ENCODE measurements at places on chromosomes 1 and 21.

DNA sequence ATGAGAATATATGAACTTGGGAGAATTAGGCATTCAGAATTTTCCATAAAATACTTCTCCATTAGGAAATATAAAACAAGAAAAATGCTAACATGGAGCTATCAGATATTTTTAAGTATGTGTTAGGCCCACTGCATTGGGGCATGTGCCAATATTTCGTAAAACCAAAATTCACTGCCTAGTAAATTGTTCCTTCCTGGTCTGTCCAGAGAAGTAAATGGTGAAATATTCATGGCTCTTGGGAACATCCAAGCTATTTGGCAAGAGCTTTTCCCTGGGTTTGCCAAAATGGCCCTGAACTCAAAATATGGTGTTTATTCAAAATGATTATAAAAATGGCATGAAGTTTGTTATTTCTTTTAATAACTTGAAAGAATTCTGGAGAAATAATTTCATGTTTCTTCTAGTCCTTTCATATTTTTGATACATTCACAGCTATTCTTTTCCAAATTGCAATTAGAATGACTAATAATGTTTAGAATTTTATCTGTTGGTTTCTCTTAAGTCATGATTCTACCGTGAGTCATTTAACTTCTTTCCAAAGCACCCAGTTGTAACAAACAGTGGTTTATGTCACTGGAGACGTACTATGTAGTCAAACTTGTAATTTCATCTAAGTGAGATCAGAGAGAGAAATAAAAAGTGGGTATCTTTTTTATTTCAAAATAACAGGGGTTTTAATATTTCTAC lies 25.7 kb upstream of the SLC19A2 start:
- no peak for DNase-seq

DNA sequence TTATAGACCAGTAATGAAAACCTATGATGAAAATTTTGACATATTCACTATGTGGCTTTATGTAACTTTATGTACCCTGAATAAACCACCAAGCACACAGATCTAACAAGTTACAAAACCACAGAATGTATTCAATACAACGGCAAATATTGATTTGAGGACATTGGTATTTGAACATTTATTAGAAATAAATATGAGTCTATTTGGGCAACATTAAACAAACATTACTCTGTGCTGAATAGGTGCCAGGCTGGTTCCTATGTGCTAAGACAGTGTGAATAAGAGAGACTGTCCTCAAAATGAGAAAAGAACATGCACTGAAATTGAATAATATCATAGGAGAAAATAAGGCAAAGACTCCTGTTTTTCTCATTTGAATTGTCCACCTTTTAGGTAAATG lies 1341.2 kb downstream of the PLA2G4A start:
- no peak for DNase-seq

- no peak for DNase-seq
Observed at GRCh38 chr1:54016343-54017282, 1.4 kb downstream of the LDLRAD1 start.

GRCh38 chr1:46166521-46167462 lies 8.1 kb upstream of the TSPAN1 start:
- no peak for DNase-seq

GRCh38 chr1:4367230-4367777 lies 287.1 kb upstream of the AJAP1 start:
- no peak for DNase-seq

DNA sequence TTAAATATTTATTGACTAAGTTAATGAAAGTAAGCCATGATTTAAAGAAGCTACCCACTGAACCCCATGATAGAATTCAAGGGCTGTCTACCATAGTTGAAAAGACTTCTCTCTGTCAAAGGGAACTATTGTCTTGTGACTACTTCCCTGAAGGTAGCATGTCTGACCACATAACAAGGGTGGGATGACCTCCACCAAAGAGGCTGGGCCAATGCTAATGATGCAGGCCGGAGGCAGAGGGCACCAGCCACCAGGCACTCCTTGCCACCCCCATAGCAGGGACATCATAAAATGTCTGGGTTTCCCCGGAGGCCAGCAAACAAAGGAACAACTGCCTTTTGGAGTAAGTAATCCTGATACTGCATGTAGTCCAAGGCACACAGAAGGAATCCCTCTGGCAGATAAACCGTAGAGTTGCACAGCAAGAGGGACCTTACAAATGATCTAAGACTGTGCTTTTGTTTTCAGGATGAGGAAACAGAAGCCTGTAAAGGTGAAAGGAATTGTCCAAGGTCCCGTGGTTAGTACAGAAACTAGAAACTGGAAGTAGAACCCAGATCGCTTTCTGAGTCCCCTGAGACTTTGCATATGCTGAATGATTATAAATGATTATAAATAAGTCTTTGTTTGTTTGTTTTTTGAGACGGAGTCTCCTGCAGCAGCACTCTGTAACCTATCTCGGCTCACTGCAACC lies 33.5 kb upstream of the ITPKB start:
- DNase-seq, result no peak

- DNase-seq, result no peak
Observed at GRCh38 chr21:43297391-43297981, 128.7 kb downstream of the CRYAA start.

DNA sequence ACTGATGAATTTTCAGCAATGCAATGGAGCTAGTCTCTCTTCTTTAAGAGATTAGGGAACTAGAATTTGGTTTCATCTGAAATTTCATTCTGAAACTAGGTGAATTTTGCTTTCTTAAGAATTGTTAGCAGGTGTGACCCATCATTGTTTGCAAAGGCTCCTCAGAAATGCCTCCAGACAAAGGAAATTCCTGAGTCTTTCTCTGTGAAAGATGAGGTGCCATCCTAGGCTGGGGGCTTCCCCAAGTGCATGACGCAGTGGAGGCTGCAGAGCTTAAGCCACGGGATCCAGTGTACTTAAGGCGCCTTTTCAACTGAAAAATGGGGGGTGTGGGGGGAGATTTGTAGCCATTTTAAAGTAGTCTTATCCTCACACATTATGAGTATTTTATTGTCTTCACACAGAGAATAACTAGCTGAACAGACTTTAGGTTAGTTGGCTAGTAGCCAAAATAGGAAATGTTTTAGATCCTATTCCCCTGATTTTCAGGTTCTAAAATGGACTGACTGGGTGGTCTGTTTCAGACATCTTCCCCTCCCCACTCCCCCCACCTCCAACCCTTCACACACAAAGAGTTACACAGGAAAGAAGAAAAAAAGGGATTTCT lies 202.0 kb downstream of the NFIA start:
- DNase-seq, result no peak

GRCh38 chr1:86423873-86424272 lies at the start of gene CLCA2:
Gene CLCA2 (plus strand): TSS chr1:86424171. CDS start chr1:86424248, 77 bp downstream.
- DNase-seq, result no peak

DNA sequence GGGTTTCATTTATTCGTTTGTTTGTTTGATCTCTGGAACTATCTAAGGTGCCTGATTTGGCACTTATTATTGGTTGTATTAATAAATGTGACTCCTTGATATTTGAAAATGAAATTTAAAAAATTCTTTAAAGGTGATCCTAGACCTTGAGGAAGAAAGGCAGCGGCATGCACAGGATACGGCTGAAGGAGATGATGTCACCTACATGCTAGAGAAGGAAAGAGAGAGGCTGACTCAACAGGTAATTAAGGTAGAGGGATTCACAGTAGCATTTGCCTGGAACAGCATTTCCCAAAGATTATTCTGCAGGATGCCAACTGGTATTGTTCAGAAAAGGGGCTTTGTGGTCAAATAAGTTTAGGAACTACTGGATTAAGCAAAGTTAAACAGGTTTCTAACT lies 54.4 kb upstream of the WNT2B start:
- no peak for DNase-seq

GRCh38 chr1:46611691-46612221 lies 4.9 kb downstream of the MOB3C start:
- no peak for DNase-seq

- DNase-seq, result no peak
Observed at GRCh38 chr1:91831132-91831930, 54.6 kb downstream of the TGFBR3 start.

- no peak for DNase-seq
Observed at GRCh38 chr21:46250146-46250725, 21.7 kb upstream of the LSS start.

DNA sequence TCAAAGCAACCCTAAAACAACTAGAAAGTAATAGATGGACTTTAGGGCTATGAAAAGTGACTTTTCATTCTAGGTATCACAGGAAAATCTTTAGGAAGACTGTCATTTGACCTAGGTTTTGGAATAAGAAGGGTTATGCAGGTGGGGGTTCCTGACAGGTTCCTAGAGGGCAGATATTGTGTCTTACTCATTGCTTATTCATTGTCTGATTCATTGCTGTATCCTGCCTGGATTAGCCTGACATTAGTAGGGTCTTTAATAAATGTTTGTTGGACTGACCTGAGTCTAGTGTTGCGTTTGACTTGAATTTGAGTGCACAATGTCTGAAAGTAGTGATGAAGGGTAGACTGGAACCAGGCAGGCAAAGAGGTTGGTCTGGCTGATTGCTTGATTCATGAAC lies 6.0 kb downstream of the FNBP1L start:
- no peak for DNase-seq

DNA sequence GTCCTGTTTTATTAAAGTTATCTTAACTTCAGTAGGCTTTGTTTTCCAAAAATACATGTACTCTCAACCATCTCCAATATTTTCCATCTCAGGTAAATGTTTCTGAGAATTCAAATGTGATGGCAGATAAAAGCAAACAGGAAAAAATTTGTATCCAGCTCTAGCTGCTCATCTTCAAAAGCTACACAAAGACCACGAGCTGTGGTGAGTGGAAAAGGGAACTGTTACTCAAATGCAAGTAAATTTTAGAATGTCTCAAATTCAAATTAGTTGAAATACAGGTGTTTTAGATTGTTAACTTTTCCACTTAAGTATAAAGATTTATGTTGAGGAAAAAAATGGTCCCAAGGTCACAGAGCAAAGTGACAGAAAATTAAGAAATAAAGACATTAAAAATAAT lies 216.0 kb downstream of the SLC45A1 start:
- DNase-seq, result no peak

DNA sequence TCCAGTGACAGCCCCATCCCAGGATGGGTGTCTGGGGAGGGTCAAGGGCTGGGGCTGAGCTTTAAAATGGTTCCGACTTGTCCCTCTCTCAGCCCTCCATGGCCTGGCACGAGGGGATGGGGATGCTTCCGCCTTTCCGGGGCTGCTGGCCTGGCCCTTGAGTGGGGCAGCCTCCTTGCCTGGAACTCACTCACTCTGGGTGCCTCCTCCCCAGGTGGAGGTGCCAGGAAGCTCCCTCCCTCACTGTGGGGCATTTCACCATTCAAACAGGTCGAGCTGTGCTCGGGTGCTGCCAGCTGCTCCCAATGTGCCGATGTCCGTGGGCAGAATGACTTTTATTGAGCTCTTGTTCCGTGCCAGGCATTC lies 24.2 kb downstream of the PCSK9 start:
- no peak for DNase-seq

GRCh38 chr1:98468111-98468717 lies 193.3 kb upstream of the SNX7 start:
- DNase-seq, result peak; percentile 34

GRCh38 chr1:48947761-48948537 lies 171.3 kb upstream of the BEND5 start:
- DNase-seq, result peak; percentile 25

GRCh38 chr1:240029418-240029817 lies 62.3 kb upstream of the FMN2 start:
- no peak for DNase-seq

- no peak for DNase-seq
Observed at GRCh38 chr21:46393941-46394594, 64.6 kb upstream of the DIP2A start.

- DNase-seq, result no peak
Observed at GRCh38 chr21:34874684-34875513, 174.2 kb downstream of the RUNX1 start.

GRCh38 chr1:193406901-193407300 lies 220.5 kb upstream of the B3GALT2 start:
- DNase-seq, result peak; percentile 48

DNA sequence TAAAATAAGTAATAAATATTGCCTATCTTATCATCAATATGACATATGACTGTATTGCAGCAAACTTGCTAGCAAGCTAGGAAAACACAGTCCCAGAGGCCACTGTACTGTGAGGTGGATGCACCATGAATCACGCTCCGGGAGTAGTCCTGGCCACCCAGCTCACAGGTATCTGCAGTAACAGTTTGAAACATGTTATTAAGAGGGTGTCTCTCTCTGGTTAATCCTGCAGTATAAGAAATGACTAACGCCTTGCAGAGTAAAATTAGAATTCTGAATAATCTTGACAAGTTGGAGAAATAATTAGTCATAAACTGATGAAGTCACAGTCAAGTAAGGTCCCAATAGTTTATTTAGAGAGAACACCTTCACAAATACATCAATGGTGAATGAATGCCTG lies 34.0 kb upstream of the DPT start:
- DNase-seq, result no peak

DNA sequence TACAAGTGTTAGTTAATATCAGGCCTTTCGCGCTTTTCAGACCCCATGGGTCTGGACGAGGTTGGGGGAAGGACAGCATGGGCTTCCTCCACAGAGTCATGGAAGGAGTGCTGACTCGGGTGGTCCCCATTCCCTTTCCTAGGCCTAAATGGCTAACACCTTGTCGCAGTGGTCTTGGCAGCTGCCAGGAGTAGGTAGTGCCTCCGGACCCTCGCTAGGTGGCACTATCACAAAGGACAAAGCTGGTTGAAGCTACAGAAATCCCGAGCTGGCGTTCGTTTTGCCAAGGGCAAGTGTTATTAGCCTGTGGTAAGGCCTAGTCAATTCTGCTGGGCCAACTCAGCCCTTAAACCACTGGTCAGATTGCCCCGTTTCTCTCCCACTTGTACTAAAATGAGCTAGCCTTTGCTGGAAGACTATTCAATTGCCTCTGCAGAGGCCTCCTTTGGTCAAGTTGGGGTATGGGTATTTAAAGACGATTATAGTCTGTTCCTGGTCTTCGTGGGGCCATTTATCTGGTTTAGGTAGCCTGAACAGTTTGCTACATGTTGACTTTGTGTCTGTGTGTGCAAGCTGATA lies 1.1 kb upstream of the UBE2Q1 start:
- peak; percentile 87 for DNase-seq

Measured in hippocampal formation (tissue), 2 donors.